Heart right ventricle (tissue), 16 donors: ENCODE measurements at places on chromosomes 7 and 10. TPM values are rescaled to one million over a fixed set of nuclear protein-coding genes. Genes with fewer than 3 reads are reported as not detected.

GRCh38 chr7:119408596-119408995 is 864.4 kb upstream of the KCND2 start:
- no peak overlapping the region for H3K4me3 ChIP-seq
- DNase-seq, result no peak
- no peaks in the 10 kb centered on the region for H3K27me3 ChIP-seq
- H3K4me1 ChIP-seq, result no peaks in the 10 kb centered on the region
- H3K36me3 ChIP-seq, result no peaks in the 10 kb centered on the region
- H3K27ac ChIP-seq, result no peak overlapping the region

The AGR2 gene
- not detected for polyA plus RNA-seq

The VWC2 gene
- 2.5 TPM for polyA plus RNA-seq

The CCDC7 gene
- 3.4 TPM for polyA plus RNA-seq

DNA sequence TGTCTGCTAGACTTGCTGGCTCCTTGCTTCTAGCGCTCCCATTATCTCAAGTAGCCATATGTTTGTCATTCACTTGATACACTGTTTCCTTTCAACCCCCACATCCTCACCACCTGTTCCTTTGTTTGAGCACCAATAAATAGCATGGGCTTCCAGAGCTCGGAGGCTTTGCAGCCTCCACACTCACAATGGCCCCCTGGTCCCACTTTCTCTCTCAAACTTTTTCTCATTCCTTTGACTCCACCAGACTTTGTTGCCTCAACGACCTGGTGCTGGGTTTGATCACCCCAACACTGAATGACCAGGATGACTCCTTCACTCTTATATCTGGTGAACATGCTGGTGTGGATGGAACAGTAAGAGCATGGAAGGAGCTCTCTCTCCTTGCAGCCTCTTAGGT is 114.5 kb upstream of the TRIM24 start:
- no peak for DNase-seq
- H3K27ac ChIP-seq, result no peak overlapping the region
- no peak overlapping the region for H3K4me3 ChIP-seq
- H3K36me3 ChIP-seq, result no peaks in the 10 kb centered on the region
- no peaks in the 10 kb centered on the region for H3K4me1 ChIP-seq

DNA sequence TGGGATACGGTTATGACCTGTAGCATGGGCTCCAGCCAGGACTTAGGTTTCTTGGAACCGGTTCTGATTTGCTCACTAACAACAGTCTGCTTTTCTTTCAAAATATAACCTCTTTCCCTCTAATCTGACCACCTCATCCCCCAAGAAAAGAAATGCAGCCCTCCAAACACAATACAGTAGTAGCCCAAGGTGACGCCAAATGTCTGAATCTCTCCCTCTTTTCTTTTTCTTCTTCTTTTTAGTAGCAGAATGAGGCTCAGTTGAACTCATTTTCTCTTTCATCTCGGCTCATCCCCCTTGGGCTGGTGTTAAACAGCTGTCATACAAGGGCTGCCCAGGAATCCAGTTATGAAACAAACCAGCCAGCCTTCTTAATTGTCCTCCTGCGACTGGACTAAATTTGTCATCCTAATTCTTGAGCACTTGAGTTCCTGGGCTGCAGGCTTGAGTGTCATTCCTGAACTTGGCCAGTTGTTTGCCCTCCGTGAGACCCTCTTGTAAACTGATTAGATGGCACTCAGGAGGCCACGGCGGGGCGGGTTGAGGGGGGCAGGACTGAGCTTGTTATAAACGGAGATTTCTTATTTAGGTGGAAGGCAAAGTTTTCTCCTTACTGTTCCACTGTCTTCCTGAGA is 94.8 kb downstream of the SORCS3 start:
- no peaks in the 10 kb centered on the region for H3K36me3 ChIP-seq
- no peak overlapping the region for H3K27ac ChIP-seq
- no peak for DNase-seq
- H3K4me1 ChIP-seq, result peaks cover 11% of the 10 kb centered on the region
- no peak overlapping the region for H3K4me3 ChIP-seq
- no peaks in the 10 kb centered on the region for H3K27me3 ChIP-seq

- no peak overlapping the region for H3K27ac ChIP-seq
- no peak for DNase-seq
- H3K4me3 ChIP-seq, result no peak overlapping the region
- no peaks in the 10 kb centered on the region for H3K27me3 ChIP-seq
- no peaks in the 10 kb centered on the region for H3K4me1 ChIP-seq
These were observed 198.4 kb downstream of the TPST1 start for GRCh38 chr7:66403564-66403963.

- H3K27ac ChIP-seq, result no peak overlapping the region
- H3K36me3 ChIP-seq, result no peaks in the 10 kb centered on the region
- no peaks in the 10 kb centered on the region for H3K27me3 ChIP-seq
- no peak for DNase-seq
- H3K4me3 ChIP-seq, result no peak overlapping the region
- no peaks in the 10 kb centered on the region for H3K4me1 ChIP-seq
These were observed 36.6 kb upstream of the AGR3 start for GRCh38 chr7:16918288-16918895.

DNA sequence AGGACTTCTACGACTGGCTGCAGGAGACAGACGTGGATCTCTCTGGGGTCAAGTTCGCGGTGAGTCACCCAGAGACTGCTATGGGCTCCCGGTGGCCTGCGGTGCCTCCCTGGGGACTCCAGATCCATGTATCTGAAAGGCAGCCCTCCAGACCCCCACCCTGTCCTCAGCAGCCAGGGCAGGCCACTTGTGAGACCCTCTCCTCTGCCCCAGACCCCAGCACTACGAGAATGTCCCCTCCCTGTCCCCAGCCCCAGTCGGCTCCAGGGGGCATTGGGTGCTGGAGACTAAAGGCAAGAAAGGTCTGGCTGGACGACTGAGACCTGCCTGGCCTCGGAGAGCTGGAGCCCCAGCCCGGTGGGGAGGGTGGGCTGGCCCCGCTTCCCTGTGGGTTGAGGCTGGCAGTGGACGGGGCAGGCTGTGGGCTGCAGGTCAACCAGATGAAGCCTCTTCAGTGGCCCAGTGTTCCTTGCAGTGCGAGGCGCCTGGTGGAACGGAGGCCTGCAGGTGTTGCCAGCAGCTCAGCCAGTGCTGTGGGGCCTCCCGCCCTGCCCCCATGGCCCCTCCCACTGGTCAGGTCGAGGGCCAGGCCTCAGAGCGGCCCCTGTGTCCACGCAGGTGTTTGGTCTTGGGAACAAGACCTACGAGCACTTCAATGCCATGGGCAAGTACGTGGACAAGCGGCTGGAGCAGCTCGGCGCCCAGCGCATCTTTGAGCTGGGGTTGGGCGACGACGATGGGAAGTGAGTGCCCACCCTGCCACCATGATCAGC is 13.8 kb downstream of the TMEM120A start:
- H3K4me1 ChIP-seq, result peaks cover 11% of the 10 kb centered on the region
- H3K4me3 ChIP-seq, result no peak overlapping the region
- peaks cover 11% of the 10 kb centered on the region for H3K36me3 ChIP-seq
- no peaks in the 10 kb centered on the region for H3K27me3 ChIP-seq
- DNase-seq, result no peak

GRCh38 chr10:73871295-73872189 is 2.8 kb downstream of the CAMK2G start:
- no peak overlapping the region for H3K4me3 ChIP-seq
- no peak overlapping the region for H3K27ac ChIP-seq
- H3K36me3 ChIP-seq, result peaks cover 16% of the 10 kb centered on the region
- H3K4me1 ChIP-seq, result peaks cover 52% of the 10 kb centered on the region
- no peaks in the 10 kb centered on the region for H3K27me3 ChIP-seq
- no peak for DNase-seq

DNA sequence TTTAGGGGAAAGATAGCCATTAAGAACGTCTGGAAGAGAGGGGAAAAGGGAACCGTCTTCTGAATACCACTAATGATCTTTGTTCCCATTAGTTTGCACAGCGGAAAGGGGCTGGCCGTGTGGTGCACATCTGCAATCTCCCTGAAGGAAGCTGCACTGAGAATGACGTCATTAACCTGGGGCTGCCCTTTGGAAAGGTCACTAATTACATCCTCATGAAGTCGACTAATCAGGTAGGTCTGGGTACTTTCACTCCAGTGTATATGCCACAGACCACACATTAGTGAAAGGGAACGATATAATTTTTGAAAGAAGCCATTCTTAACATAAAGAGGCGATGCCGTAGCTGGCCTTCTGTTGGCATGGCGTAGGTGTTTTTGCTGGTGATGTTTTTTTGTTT is 74.3 kb upstream of the PDCD4 start:
- H3K4me3 ChIP-seq, result no peak overlapping the region
- H3K36me3 ChIP-seq, result no peaks in the 10 kb centered on the region
- DNase-seq, result no peak
- peaks cover 65% of the 10 kb centered on the region for H3K4me1 ChIP-seq

DNA sequence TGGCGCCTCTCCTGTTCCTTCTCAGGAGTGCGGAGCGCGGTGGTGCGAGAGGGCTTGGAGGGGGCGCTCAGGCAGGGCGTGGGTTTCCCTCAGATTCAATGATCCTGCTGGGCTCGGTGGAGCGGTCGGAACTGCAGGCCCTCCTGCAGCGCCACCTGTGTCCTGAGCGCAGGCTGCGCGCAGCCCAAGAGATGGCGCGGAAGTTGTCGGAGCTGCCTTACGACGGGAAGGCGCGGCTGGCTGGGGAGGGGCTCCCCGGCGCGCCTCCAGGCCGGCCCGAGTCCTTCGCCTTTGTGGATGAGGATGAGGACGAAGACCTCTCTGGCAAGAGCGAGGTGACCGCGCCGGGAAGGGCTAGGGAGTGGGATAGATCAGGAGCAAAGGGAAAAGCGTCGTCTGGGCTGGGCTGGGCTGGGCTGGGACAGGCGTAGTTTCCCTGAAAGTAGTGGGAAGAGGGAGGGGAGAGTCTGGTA is 17.0 kb downstream of the FAM131B start:
- no peak overlapping the region for H3K27ac ChIP-seq
- H3K27me3 ChIP-seq, result peaks cover 50% of the 10 kb centered on the region
- H3K36me3 ChIP-seq, result no peaks in the 10 kb centered on the region

DNA sequence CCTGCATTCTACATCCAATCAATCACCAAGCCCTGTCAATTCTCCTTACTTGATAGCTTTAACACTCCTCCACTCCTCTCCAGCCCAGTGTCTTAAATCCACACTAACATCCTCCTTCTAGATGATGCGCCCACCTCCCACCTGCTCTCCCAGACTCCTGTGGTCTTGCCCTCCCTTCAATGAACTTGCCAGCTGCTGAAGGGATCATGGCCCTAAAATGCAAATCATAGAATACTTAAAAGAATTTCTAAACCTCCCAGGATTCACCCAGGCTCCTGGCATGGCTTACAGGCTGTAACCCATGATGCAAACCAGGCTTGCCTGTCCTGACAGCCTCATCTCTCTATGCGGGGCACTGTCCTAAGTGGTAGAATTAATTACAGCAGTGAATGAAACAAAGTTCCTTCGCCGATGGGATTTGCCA is 43.6 kb downstream of the SYPL1 start:
- no peak overlapping the region for H3K27ac ChIP-seq
- peaks cover 46% of the 10 kb centered on the region for H3K4me1 ChIP-seq
- no peak for DNase-seq
- H3K4me3 ChIP-seq, result no peak overlapping the region
- no peaks in the 10 kb centered on the region for H3K27me3 ChIP-seq

The DNAH11 gene
- 0.37 TPM for polyA plus RNA-seq

The SPDYE6 gene
- polyA plus RNA-seq, result 0.29 TPM

GRCh38 chr10:102455893-102456471 is 4.6 kb upstream of the C10orf95 start:
- no peak overlapping the region for H3K4me3 ChIP-seq
- H3K27me3 ChIP-seq, result no peaks in the 10 kb centered on the region
- H3K36me3 ChIP-seq, result no peaks in the 10 kb centered on the region
- no peak for DNase-seq
- peaks cover 63% of the 10 kb centered on the region for H3K4me1 ChIP-seq

- peaks cover 30% of the 10 kb centered on the region for H3K27me3 ChIP-seq
- H3K36me3 ChIP-seq, result no peaks in the 10 kb centered on the region
- peaks cover 8% of the 10 kb centered on the region for H3K4me1 ChIP-seq
- no peak overlapping the region for H3K27ac ChIP-seq
- peak overlapping the region; percentile 27 for H3K4me3 ChIP-seq
These were observed 835 bp upstream of the DGKI start for GRCh38 chr7:137847568-137848050.

DNA sequence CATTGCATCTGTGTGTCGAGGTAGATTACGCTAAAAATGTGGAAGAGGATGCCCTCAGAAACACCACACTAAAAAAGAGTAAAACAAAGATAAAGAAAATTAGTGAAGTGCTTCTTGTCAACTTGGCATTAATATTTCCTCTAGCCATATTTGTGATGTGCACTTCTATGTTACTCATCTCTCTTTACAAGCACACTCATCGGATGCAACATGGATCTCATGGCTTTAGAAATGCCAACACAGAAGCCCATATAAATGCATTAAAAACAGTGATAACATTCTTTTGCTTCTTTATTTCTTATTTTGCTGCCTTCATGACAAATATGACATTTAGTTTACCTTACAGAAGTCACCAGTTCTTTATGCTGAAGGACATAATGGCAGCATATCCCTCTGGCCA is 79.0 kb upstream of the SCIN start:
- no peak for DNase-seq
- H3K27me3 ChIP-seq, result no peaks in the 10 kb centered on the region
- no peaks in the 10 kb centered on the region for H3K4me1 ChIP-seq
- no peak overlapping the region for H3K27ac ChIP-seq
- H3K4me3 ChIP-seq, result no peak overlapping the region

The DDIT4 gene
- 64.7 TPM for polyA plus RNA-seq

The PWWP2B gene
- 11.9 TPM for polyA plus RNA-seq

DNA sequence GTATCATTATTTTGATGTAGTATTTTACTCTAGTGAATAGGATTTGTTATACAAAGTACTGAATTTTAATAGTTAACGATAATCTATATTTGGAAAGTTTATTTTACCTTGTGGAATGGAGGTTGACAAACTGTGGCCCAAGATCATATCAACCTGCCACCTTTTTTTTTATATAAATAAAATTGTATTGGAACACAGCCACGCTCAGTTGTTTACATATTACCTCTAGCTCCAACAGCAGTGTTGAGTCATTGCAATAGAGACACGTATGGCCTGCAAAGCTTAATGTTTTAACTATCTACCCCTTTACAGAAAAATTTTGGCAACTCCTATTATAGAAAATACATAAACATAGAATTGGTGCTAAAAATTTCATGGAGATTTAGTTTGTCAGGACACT is 239.3 kb downstream of the THSD7A start:
- H3K27me3 ChIP-seq, result no peaks in the 10 kb centered on the region
- no peaks in the 10 kb centered on the region for H3K4me1 ChIP-seq
- no peaks in the 10 kb centered on the region for H3K36me3 ChIP-seq

GRCh38 chr7:145169908-145170307 is 334.1 kb upstream of the TPK1 start:
- DNase-seq, result no peak
- no peaks in the 10 kb centered on the region for H3K27me3 ChIP-seq
- no peaks in the 10 kb centered on the region for H3K4me1 ChIP-seq
- no peak overlapping the region for H3K27ac ChIP-seq

The ELFN1 gene
- 5.7 TPM for polyA plus RNA-seq

The LIPK gene
- not detected for polyA plus RNA-seq
